Stimulated activated CD8-positive, alpha-beta memory T cell treated with anti-CD3 and anti-CD28 coated beads, Interleukin-4, amount 100 ng/mL, for 4 hours (primary cell): ENCODE measurements at places on chromosomes 6 and 20.

DNA sequence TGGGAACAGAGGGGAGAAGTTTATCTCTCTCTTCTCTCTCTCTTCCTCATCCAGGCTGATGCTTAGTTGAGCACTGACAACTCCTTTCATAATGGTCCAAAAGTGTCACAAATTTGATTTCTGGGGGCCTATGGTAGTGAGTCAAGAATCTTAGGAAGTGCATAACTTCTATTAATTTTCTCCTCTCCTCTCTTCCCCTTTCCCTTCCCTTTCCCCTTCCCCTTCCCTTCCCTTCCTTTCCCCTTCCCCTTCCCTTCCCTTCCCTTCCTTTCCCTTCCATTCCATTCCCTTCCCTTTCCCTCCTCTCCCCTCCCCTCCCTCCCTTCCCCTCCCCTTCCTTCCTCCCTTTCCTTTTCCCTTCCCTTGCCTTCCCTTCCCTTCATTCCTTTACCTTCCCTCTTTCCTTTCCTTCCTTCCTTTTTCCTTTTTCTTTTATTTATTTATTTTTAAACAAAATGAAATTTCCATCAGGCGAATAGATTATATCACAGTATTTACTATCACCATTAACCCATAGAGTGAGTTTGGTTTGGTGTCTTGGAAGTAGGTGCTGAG, 56.9 kb upstream of the JAG1 start:
- no peak for DNase-seq

DNA sequence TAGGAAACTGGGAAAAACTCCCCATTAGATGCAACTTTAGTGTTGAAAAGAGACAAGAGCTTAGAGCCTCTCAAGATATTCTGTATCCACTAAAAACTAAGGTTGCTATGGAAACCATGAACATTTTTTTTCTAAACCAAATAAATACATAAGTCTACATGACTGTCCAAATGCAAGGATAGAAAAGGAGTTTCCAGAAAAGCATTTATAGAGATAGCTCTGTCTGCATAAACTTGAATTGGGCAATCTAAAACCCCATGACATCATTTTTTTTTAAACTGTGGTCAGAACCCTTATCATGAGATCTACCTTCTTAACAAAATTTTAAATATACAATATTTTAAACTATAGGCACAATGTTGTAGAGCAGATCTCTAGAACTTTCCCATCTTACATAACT, 36.4 kb upstream of the FAM83B start:
- no peak for DNase-seq

DNA sequence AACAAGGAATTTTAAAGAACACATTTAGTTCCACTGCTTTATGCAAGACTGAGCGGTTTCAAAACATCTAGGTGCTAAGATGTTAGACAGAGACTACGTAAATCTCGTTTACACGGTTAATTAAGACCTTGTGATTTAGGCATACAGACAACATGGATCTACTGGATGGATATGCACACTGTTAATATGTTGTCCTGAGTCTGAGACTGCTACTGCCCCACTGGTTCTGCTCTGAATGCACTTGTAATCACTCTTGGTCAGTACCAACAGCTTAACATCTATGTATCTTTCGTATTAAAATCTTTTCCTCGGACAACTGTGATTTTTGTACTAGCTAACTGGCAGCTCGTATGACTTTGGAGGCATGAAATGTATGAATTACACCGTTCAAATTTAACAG, 3.1 kb downstream of the MAN1A1 start:
- DNase-seq, result no peak

DNA sequence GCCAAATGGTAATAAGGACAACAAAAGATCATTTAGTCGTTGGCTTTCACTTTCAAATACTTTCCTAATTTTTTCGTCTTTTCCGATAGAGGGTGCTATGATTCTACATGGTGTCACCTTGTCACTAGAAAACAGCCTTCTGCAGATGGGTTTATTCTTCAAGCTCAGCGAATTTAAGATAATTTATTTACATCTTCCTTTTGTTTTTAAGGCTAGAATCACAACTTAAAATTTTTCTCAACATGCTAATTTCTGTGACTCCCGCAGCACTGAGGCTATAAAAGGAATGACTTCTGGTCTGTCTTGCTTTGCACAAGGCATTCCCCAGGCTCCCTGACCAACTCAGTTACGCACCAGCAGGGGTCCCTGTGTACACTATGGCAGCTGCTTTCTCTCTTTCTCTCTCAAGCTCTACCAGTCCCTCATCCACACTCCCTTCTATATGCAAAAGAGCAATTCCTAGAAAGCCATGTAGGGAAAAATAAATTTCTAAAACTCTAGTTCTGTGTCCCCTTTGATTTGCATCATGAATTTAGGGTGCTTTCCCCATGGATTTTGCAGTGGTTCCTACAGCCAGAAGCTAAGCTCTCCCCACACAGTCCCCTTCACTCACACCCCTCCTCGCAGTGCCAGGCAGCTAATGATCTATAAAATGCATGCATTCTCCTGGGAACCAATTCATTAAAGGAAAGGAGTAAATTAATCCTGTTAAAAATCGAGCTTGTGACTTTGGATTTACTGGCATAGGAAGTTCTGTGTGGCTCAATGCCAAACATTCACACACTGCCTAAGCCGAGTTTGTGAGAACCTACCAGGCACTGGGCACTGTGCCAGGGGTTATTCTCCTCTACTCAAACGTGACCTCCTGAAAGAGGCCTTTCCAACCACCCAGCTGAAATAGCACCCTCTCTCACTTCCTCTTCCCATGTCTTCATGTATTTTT, 74.5 kb downstream of the DCDC2 start:
- DNase-seq, result no peak

DNA sequence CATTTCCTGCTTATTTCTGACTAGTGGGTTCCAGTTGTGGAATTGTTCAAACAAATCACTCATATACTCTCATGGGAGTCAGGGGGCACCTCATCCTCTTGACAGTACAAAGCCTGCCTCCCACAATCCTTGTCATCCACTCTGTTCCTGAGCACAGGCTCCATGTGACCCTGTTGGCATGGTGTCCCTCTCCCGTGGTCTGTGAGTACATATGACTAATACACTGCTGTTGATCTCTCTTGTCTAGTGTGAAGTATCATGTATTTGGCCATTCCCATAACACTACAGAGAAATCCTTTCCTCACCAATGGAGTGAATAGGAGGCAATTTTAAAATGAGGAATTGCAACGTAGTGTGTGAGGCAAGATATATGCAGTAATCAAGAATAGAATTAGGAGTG, 185.3 kb downstream of the OGFRL1 start:
- no peak for DNase-seq

GRCh38 chr20:49976542-49976941, 6.2 kb upstream of the SNAI1 start:
- no peak for DNase-seq

DNA sequence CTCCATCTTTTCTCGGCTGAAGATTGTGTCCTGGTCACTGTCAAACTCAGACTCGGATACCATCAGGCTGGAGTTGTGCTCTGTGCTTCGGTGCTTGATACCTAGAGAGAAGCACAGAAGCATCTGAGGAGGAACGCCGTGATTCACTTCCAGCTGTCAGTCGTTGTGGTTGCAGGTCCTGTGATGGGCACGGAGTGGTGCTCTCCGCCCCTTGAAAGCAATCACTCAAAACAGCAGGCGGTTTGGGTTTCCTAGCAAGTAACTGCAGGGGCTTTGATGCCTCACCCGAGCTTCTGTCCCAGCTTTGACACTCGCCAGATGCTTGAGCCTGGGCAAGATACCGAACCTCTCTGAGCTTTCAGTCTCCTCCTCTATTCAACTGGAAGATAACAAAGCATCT, 52.5 kb downstream of the ALDH5A1 start:
- no peak for DNase-seq

- no peak for DNase-seq
Observed at GRCh38 chr6:138654715-138655634, 118.6 kb upstream of the CCDC28A start.

- no peak for DNase-seq
Observed at GRCh38 chr6:150256618-150257272, 112.1 kb upstream of the IYD start.

DNA sequence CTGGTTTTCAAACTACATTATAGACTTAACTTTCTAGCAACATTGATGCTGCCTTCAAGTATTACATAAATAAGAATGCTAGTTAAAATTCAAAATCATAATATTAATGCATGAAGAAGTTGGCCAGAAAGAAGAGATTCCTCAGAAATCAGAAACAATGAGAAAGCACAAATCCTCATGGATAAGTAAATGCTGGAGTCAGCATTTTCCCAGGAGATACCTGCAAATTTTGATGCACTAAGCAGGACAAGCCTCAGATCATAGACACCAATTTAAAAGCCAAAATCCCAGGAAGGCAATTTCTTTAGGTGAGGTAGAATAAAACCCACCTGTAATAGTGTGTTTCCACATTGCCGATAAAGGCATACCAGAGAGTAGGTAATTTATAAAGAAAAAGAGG, 305.2 kb upstream of the TBX18 start:
- DNase-seq, result no peak

GRCh38 chr6:131949909-131950766, 1.0 kb downstream of the CCN2 start:
- peak; percentile 0 for DNase-seq

DNA sequence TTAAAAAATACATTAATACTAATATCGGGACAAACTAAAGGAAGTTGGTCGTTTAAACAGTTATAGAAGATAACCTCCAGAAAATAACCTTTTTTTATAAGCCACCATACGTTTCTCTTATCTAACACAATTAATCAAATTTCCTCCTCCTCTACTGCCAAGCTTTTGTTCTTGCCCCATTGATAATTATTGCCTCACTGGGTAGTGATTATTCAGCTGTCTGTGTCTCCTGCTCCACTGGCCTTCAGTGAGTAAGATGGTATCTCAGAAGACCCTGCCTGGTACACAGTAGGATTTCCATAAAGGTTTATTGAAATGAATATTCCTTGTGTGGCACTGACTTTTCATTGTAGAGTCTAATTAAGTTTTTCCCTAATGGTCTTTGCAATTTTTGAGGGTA, 165.5 kb upstream of the SCGN start:
- no peak for DNase-seq

DNA sequence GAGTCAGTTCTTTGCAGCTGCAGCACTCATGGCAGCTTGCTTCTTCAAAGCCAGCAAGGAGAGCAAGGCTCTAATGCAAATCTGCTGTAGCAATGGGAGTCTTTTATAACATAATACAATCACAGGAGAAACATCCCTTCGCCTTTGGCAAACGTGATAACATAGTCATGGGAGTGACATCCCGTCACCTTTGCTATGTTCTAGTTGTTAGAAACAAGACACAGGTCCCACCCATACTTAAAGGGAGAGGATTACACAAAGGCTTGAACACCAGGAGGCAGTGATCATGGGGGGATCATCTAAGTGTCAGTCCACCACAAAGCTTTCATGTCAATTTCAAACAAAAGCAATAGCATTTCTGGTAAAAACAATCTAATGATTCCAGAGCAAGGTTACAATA, 40.1 kb upstream of the PHACTR2 start:
- DNase-seq, result no peak
